ENCODE measurements at places on chromosomes 3 and 15.

GRCh38 chr15:68783226-68784058 lies 37.3 kb downstream of the ANP32A start:
- DNase-seq: no peak

DNA sequence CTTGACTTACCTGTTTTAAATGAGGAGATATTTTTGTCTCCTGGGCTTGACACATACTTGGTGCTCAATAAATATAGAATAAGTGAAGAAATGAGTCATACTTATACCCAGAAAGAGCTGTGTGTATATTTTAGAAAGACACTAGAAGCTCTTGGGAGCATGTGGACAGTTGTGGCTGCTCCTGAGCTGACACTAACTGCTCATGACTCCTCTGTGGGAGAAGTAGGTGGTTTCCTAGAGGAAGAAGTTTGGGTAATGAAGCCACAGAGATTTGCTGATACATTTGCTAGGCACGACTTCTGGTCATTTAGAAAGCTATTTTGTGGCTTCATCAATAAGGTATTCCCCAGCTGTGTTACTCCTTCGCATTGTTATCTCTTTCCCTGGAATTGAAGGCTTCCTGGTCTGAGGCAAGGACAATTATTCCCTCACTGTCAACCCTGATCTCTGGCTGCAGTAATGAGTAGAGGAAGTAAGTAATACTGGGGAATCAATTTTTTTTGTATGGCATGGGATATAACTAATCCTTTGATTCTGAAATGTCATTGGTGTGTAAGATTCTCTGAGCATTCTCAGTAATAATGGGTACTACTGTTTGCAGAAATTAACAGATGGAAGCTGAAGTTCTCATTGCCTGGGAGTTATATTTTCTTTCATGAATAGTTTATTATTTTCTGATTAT lies 79.6 kb upstream of the DCBLD2 start:
- DNase-seq: no peak

DNA sequence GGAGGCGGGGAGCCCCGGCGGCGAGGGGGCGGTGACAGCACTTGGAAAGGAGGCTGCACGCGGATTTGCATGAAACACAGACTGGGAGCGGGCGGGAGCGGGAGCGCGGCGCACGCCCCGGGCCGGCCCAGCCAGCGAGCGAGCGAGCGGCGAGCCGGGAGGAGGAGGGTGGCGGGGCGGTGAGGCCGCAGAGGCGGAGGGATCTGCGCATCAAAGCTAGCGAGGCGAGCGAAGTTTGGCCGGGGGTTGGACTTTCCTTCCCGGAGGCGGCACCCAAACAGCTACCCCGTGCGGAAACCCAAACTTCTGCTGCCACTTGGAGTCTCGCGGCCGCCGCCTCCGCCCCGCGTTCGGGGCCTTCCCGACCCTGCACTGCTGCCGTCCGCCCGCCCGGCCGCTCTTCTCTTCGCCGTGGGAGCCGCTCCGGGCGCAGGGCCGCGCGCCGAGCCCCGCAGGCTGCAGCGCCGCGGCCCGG lies at the start of gene SMAD3:
SMAD3 (plus strand) TSS at position 72 of the 475 bp plus-strand sequence. CDS start 553 bp downstream, outside the sequence.
- DNase-seq: peak; percentile 89

DNA sequence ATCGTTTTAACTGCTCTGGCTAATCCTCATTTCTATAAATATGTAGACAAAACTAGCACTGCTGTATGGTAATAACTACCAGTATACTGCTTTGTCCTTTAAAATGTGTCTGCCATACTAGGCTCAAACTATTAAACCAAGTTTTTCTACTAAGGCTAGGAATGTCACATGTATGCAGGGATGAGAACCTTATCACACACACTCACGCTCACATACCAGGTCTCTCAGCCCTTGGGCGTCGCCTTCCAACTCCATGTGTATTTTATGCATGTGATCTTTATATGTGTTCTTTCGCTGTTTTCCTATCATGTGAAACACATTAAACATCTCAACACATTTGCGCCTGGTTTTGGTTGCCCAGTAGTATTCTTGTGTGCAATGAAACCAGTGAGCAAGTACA lies 32.6 kb downstream of the ATP2C1 start:
- no peak for DNase-seq

GRCh38 chr3:24373198-24373959 lies 121.3 kb downstream of the THRB start:
- DNase-seq: no peak

DNA sequence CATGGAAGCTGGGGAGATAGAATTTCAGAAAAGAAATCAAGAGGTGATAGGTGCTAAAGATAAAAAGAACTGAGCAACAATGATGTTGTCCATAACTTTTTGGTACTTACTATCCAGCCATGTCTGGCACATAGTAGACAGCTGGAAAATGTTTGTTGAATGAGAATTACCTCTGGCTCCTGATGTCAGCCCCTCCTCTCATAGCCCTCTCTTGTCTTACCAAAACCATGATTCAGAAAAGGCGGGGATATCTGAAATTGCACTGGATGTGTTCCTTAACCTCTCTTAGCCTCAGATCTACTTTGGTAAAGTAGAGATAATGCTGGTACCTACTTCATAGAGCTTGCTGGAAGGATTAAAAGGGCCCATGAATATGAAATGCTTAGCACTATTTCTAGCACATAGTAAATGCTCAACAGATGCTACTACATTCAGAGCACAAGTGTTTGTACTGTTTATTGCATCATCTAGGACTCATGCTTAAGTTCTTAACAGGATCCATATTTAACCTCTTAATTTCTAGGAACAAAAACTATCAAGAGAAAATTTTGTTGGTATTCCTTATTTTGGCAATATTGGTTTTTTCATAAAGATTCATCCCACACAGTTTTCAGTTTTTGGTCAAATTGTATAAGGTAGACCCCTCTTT lies 780.9 kb upstream of the LMCD1 start:
- DNase-seq: no peak

DNA sequence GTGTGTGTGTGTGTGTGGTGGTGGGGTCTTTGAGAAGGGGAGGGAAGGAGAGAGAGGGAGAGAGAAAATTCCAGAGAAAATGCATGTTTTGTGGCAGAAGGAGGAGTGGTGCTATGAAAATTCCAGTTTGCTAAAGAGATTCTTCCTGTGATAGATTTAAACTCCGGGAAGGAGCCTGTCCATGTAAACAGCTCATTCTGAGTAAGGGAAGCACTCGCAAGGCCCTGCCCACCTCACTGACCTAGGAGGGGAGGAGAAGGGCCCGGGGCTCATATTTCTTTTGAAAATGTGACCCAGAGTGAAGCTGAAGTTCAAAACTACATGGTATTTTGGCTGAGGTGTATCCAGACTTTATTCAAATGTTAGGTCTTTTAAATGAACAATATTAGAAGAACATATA lies 41.3 kb downstream of the ADAMTSL3 start:
- no peak for DNase-seq

- DNase-seq: no peak
Measured at GRCh38 chr3:17089314-17089700, 204.6 kb downstream of the PLCL2 start.

- no peak for DNase-seq
Measured at GRCh38 chr15:84797801-84798200, 19.4 kb upstream of the ALPK3 start.

DNA sequence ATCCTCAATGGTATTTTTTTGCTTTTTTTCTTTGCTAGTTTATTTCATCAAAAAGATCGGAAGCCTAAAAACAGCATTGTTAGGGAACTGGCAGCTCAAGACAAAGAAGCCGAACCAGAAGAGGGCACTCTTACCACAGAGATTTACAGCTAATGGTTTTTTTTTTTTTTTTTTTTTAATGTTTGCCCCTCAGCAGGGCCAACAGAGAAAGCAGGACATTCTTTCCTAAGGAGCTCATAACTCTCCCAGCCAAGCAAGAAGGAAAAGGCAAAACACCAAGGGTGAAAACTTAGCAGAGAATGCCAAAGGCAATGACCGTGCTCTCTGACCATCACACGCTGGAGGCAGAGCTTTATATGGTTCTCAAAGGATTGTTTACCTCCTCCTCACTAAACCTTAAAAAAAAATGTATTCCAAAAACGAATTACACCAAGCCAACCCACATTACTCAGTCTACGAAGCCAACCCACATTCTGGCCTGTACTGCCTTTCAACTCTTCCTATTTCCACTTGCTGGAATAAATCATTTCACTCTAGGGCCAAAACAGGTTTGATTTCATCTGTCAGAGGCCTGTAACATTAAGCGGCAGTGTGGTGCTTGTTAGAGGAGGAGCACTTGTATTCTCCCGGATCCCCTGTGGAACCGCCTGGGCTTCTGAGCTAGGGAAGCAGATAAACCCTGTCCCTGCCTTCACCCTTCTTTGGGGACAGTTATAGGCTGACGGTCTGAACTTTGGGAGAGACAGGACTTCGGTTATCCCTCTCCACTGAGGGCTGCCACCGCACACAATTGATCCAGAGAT lies 35.6 kb upstream of the GYG1 start:
- peak; percentile 90 for DNase-seq

DNA sequence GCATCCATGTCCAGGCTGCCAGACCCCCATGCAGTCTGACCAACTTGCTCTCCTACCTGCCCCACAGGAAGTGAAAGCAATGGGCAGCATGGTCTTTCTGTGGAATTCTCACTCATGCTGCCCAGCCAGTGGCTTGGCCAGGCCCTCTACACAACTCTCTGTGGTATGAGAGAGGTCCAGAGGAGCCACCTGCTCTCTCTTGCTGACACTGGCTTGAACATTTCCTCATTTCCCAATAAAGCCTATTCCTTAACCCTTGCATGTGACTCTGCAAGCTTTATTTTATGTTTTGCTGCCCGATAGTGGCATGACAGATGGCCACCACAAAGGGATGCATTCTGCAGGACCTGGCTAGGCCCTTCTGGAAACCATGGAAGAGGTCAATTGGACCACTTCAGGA lies 53.8 kb downstream of the CCR1 start:
- DNase-seq: no peak

DNA sequence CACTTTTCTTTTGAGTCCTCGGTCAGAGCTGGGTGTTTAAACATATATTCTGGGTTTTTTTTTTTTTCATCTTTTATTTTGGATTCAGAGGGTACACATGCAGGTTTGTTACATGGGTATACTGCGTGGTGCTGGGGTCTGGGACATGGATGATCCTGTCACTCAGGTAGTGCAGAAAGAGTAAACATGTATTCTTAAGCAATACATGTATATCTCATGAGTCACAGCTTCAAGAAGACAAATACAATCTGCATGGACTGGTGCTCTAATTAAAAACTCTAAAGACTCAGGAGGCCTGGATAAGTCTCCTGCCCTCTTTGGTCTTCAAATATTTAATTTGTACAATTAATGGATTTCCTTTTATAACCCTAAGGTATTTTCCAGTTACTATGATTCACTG lies 50.6 kb upstream of the PHLDB2 start:
- no peak for DNase-seq

- no peak for DNase-seq
Measured at GRCh38 chr15:100958326-100959065, 39.3 kb downstream of the LRRK1 start.

- DNase-seq: no peak
Measured at GRCh38 chr3:159258934-159259333, 457.1 kb downstream of the MFSD1 start.

DNA sequence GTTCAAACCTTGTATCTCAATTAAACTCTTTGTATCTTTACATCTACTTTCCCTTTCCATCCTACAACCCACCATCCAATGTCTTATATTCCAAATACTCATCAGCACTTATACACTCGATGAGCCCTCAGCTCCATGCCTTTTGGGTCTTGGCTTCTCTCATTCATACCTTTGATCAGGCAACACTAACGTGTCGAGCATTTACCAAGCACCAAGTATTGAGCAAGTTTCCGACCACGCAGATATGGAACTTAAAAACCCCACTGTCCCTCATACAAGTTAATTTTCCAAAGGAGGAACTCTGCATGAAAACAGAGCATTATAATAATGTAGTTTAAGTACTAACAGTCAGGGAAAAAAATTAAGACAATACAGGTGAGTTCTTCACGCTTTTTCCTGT lies 102.8 kb downstream of the IL1RAP start:
- no peak for DNase-seq

DNA sequence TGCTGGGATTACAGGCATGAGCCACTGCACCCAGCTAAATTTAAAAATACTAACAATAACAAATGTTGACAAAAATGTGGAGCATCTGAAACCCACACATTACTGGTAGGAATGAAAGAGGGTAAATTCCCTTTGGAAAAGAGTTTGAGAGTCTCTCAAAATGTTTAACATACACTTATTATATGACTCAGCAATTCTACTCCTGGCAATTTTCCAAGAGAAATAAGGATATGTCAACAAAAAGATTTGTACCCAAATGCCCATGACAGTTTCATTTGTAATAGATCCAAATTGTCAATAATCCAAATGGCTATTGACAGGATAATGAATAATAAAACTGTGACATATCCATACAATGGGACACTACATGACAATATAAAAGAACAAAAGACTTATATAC lies 9.0 kb downstream of the HCLS1 start:
- no peak for DNase-seq

DNA sequence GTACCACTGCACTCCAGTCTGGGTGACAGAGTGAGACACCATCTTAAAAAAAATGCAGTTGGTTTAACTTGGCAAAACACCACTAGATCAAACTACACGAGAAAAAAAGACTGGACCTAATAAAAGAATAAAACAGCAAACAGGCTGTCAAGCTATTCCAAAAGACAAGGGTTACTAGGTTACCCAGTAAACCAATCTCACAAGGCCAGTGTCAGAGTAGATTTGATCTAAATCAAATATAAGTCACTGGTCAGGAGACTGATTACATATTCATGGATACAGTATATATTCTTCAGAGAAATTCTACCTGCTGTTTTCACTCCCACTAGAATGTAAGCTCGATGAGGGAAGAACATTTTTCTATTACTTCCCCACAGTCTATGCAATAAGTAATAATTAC lies 2.5 kb upstream of the GANC start:
- no peak for DNase-seq

- DNase-seq: peak; percentile 42
Measured at GRCh38 chr3:73493543-73494308, 131.0 kb downstream of the PDZRN3 start.

GRCh38 chr3:30586096-30586805 lies 20.1 kb upstream of the TGFBR2 start:
- no peak for DNase-seq

- no peak for DNase-seq
Measured at GRCh38 chr15:94099574-94099960, 131.8 kb upstream of the MCTP2 start.

DNA sequence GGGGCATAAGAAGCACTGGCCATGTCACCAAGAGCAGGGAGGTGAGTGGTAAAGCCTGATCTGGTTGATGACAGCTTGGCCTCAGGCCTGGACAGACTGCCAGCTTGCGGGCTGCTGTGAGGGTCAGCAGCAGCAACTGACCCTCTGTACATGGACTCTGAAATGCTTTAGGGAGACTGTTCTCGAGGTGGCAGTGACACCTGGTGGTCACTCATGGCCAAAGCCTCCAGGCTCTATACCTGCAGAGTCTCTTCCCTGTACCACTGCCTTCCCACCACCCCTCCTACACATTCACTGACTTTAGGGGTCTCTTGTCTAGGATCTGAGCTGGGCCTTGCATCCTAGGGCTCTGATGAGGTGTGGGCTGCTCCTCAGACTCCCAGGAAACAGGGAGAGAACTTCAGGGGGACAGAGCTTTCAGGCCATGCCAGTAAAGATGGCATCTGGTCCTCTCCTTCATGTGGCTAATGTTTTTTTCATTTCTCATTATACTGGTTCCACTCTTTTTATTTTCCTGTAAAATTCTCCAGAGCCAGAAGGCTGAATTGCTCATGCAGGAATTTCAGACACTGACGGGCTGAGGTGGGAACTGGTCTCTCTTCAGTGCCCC lies 17.2 kb upstream of the TIMP4 start:
- no peak for DNase-seq
